A549 treated with DMSO at 1 μM for 4 hours (cell line): ENCODE measurements at places on chromosomes 3 and 15. TPM values are rescaled to one million over a fixed set of nuclear protein-coding genes. Genes with fewer than 3 reads are reported as not detected.

The GPR171 gene
- not detected in 5 replicates for total RNA-seq

The CIDEC gene
- 1.8 to 2.8 TPM (median 2.1 TPM) in 5 replicates for total RNA-seq

The VIPR1 gene
- 0.46 to 0.82 TPM (median 0.66 TPM) in 5 replicates for total RNA-seq

The GABRA5 gene
- 82.0 to 116 TPM (median 111 TPM) in 5 replicates for total RNA-seq

The SLC22A13 gene
- total RNA-seq, result 0.05 to 0.09 TPM in 2 of 5 replicates, not detected in the others

The GHRL gene
- total RNA-seq, result 0.45 TPM in 1 of 5 replicates, not detected in the others
